ENCODE measurements at places on chromosomes 1 and 21.
A peak's percentile ranks its signal among the peaks of the same experiment; 100 is the strongest.

- DNase-seq, result no peak
Measured at GRCh38 chr1:147630447-147630846, 39.9 kb downstream of the ACP6 start.

DNA sequence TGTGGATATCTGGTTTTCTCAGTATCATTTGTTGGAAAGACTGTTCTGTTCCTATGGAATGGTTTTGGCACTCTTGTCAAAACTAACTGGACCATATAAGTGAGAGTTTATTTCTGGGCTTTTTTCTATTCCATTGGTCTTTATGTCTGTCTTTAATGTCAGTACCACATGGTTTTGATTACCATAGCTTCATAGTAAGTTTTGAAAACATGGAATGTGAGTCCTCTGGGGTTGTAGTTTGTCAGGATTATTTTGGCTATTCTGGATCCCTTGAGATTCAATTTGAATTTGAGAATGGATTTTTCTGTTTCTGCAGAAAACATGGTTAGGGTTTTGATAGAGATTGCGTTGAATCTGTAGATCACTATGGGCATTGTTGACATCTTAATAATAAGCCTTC lies 107.9 kb downstream of the ZFYVE9 start:
- DNase-seq, result no peak

DNA sequence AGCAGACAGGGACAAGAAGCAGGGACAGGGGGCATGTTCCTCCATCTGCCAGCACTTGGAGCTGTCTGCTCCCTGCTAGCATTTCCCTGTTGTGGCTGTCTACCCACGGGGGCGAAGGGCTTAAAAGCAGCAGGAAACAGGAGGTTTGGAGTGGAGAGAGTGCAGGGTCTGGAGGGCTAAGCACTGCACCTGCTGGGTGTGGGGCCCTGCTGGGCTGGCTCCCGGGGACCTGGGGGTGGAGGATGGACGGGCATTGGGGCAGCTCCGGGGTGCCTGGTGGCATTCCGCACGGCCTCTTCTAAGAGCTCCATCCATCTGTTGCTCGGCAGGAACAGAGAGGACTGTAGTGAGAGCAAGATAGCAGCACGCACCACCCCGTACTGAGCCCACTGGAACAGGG lies 21.2 kb downstream of the LRRC71 start:
- no peak for DNase-seq

DNA sequence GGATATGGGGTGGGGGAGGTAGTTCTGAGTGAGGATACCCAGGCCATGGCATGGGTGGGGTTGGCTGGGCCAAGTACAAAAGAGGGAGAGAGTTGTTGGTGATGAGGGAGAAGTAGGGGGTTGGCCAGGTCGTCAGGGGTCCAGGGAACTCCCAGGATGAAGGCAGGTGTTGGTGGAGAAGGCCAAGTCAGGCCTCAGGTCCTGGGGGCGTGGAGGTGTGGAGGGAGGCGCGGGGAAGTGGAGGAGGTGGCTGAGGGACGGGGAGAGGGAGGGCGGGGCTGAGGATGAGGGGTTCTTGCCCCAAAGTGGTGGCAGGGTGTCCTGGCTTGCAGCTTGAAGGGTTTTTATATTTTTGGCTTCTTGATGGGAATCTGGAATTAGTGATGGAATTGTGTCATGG lies 61.1 kb downstream of the FOXO6 start:
- DNase-seq, result no peak

DNA sequence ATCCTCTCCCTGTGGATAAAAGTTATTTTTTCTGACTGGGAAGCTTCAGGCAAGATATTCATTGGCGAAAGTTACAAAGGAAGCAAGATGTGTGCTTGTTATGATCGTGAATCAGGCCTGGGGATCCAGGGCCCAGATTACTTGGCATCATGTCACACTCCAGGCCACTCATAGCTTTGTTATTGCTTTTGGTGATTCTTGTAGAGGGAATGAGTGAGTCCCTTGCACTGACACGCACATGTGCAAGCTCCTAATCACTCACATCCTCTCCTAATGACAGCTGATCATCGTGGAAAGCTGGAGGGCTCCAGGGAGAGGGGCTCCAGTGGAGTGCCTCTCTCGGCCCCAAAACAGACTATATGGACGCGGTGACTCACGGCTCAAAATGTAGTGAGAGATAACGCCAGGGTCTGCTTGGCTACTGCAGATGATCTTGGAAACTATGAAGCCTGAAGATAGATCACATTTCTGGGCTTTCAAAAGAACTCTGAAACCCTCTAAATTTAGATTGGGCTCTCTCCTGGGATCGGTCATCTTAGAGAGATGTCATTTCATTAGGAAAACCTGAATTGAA lies 481.1 kb upstream of the USP24 start:
- DNase-seq, result no peak

DNA sequence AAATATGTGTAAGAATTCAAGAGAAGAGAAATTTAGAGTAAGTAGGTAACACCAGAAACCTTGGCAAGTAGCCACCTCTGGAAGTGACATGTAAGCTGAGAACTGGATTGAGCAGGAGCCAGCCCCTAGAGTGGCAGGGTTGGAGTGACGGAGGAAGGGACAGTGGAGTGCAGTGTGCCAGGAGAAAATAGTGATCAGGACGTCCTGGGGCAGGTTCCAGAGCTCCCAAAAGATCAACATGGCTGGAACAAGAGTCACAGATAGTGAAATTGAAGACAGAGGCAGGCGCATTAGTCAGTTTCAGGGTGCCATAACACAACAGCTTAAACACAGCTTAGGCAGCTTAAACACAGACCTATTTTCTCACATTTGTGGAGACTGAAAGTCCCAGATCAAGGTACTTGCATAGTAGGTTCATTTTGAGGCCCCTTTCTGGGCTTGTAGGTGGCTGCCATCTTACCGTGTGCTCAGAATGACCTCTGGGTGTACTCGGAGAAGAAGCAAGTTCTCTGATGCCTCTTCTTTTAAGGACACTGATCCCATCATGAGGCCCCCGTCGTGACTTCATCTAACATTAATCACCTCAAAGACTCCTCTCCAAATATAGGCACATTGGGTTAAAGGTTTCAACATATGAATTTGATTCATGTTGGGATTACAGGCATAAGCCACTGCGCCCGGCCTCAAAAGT lies 37.2 kb downstream of the GNPAT start:
- no peak for DNase-seq

- no peak for DNase-seq
Measured at GRCh38 chr21:27145134-27145798, 178.4 kb upstream of the ADAMTS5 start.

- DNase-seq, result no peak
Measured at GRCh38 chr1:33301273-33301984, 19.5 kb downstream of the A3GALT2 start.

DNA sequence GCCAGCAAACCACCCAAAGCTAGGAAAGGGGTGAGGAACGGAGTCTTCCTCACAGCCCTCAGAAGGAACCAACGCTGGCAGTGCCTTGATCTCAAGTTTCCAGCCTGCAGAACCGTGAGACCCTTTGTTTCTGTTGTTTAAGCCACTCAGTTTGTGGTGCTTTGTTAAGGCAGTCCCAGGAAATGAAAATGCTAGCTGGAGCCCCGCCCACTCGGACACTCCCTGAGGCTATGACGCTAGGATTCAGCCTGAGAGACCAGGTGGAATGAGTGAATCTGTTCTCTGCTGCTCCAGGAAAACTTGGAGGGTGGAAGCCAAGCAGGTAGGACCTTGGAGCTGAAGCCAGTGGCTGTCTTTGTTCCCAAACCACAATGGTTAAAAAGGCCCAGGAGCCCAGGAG lies 196.5 kb upstream of the POU3F1 start:
- DNase-seq, result no peak

- DNase-seq, result no peak
Measured at GRCh38 chr1:149925345-149925744, 2.3 kb downstream of the SF3B4 start.

- DNase-seq, result no peak
Measured at GRCh38 chr1:65253800-65254319, 55.5 kb upstream of the DNAJC6 start.

- DNase-seq, result peak; percentile 72
Measured at GRCh38 chr1:157156058-157156541, 17.9 kb upstream of the ETV3 start.

DNA sequence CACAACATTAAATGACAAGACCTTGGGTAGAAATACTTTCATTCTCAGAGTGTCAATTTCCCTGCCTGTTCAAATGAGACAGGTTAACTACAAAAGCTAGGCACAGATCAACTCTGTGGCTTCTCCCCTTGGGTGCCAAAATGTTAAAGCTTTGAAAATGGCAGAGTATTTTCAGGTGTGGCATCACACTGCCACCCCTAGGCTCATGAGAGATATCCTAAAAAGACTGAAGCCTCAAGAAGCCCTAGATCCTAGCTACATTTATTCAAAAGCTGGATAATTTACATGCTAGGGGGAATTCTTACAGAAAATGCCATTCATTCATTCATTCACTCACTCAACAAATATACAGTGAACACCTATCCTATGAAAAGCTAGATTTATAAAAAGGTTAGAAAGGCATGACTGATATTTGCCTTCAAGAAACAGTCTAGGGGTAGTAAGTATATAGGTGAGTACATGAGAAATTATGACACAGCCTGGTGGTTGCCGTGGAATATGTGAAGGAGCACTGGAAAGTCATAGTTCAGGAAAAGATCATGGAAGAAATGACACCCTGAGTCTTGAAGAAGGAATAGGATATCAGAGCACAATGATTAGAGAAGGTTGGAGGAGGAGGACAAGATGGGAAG lies 15.9 kb upstream of the RAB4A start:
- DNase-seq, result no peak

- peak; percentile 56 for DNase-seq
Measured at GRCh38 chr1:39799770-39800470, 11.3 kb upstream of the BMP8B start.

DNA sequence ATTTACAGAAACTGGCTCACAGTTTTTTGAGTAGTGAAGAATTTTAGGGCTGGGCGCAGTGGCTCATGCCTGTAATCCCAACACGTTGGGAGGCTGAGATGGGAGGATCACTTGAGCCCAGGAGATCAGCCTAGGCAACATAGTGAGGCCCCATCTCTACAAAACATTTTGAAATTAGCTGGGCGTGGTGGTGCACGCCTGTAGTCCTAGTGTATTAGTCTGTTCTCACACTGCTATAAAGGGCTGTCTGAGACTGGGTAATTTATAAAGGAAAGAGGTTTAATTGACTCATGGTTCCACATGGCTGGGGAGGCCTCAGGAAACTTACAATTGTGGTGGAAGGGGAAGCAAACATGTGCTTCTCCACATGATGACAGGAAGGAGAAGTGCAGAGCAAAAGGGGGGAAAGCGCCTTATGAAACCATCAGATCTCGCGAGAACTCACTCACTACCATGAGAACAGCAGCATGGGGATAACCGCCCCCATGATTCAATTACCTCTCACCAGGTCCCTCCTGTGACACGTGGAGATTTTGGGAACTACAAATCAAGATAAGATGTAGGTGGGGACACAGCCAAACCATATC lies 24.4 kb upstream of the DYRK1A start:
- DNase-seq, result no peak

DNA sequence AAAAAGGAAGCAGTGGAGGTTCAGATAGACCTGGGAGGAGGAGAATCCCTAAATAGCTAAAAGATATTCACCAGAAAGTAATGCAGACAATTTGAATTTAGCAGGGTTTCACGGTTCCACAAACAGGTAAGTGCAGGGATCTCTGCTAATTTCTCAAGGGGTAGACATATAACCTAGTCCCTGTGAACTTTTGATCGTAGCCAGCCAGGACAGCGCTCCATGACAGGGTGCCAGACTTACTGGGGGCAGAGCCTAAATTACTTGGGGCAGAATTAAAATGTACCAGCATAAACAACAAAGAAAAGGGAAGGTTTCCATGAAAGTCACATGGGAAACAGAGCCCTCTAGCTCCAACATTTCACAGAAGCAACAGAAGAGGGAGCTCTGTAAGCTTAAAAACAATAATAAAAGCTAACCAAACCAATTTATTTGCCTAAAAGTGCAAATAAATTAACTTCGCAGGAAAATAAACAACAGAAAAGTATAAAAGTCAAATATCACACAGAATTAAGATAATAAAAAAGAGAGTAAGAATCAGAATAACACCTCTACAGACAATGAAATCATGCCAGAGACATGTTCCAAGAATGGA lies 198.3 kb downstream of the DUSP10 start:
- no peak for DNase-seq

GRCh38 chr1:85806236-85806965 lies 98.2 kb upstream of the ZNHIT6 start:
- no peak for DNase-seq

- DNase-seq, result no peak
Measured at GRCh38 chr1:43035821-43036741, 77.4 kb upstream of the SLC2A1 start.

DNA sequence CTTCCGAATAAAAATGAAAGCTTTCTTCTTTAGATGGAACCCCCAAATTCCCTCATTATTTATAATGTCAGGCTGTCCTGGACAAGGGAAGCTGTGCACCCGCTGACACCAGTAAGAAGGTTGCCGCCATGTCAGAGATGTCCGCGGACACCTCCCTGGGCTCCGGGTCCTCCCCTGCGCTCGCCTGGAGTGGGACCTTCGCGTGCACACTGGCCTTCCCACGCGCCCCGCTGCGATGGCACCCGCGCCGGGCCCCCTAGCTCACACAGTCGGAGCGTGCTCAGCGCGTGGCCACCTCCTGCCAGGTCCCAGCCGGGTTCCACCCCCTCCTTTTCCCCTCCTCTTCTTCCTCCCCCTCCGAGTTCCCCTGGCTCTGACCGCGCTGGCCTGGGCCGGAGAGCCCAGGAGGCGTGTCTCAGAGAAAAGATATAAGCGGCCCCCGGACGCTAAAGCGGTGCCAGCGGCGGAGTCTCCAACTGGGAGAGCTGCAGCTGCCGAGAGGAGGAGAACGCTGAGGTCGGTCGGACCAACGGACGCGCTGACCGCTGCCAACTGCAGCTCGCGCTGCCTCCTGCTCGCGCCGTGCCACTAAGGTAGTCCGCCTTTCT lies at the start of gene G0S2:
G0S2 (plus strand) TSS at position 456 of the 608 bp plus-strand sequence. CDS start 273 bp downstream, outside the sequence.
- DNase-seq, result no peak

DNA sequence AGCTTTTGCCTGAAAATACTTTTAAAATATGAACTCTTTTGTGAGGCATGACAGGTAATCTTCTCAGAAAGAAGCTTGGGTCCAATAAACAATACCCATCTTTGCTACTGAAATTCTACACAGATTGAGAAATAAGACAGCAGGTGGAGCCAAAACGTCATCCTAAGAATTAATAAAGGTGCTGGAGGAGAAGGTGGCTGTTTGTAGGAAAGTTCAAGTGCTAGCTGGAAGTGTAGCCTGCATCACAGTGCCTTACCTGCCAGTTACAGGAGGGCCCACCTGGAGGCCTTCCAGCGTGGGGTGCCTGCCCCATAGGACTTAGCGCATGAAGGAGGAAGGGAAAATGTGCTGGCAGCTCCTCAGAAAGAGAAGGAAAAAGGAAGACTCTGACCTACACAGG lies 93.7 kb downstream of the TTC3 start:
- no peak for DNase-seq

GRCh38 chr1:154837672-154838171 lies 32.4 kb downstream of the KCNN3 start:
- no peak for DNase-seq

- no peak for DNase-seq
Measured at GRCh38 chr1:230939806-230940489, 38.7 kb downstream of the TTC13 start.
